Non-pigmented ciliary epithelial cell (primary cell): ENCODE measurements at places on chromosomes 5 and 9.

GRCh38 chr9:2720179-2720654, 2.9 kb downstream of the KCNV2 start:
- DNase-seq, result no peak

DNA sequence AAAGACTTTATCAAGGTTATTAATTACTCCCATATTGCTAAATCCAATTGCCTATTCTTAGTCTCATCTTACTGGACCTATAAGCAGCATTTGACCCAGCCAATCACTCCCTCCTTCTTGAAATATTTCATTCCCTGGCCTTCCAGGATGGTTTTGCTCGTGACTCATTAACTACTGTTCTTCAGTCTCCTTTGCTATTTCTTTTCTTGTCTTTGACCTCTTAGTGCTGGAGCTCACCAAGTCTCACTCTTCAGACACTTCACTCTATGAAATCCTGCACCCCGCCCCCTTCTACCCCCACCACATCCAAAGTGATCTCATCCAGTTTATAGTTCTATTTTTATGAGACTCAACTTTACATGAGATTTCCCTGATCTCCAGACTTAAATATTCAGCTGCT, 803.1 kb upstream of the WWC1 start:
- no peak for DNase-seq

DNA sequence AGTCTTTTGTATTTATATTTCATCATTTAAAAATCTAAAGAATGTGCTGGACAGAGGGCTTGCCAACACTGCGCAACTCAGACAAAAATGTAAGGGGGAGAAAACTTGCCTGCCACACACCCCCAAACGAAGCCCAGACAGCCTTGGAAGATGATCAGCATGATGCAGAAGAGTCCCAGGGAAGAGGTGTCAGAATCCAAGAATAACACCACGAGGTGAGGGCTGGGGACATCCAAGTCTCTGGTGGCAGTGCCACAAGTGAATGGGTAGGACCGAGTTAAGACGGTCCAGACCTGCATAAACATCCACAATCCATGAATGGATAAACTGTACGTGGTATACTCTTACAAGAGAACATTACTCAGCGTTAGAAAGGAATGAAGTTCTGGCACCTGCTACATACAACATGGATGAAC, 10.4 kb downstream of the EPB41L4B start:
- DNase-seq, result no peak

DNA sequence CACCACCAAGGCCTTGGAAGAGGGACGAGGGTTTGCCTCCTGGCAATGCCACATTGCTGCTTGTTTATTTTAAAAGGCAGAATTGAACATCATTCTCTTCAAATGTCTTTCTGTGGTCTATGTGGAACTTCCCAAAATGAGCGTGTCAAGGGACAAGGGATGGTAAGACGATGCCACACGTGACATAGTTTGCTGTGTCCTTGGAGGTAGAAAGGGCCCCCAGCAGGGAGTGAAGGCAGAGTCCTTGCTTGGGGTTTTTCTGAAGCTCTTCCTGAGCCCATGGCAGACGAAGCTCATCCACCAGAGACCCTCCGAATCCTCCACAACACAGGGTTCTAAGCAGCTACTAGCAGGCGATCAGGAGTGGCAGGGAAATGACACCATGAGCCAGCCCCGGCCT, 28.3 kb downstream of the PRRX2 start:
- DNase-seq, result no peak

GRCh38 chr5:172079876-172080275, 73.4 kb upstream of the FBXW11 start:
- no peak for DNase-seq

DNA sequence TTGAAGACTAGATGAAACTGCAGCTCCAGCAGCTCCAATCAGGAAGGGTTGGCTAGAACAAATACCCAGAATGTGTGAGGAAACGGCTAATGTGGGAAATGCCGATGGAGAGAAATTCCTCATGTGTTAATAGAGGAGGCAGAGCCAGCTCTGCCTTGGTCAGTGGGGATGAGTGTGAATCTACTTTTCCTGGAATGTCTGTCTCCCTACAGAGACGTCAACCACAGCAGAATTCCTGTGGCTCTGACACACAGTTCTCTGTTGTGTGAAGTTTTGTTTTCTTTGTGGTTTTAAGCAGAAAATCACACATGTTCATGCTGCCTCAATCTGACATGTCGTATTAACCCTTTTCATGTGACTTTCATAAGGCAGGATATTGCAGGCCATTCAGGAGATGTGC, 476.6 kb upstream of the WWC1 start:
- DNase-seq, result peak; percentile 98

DNA sequence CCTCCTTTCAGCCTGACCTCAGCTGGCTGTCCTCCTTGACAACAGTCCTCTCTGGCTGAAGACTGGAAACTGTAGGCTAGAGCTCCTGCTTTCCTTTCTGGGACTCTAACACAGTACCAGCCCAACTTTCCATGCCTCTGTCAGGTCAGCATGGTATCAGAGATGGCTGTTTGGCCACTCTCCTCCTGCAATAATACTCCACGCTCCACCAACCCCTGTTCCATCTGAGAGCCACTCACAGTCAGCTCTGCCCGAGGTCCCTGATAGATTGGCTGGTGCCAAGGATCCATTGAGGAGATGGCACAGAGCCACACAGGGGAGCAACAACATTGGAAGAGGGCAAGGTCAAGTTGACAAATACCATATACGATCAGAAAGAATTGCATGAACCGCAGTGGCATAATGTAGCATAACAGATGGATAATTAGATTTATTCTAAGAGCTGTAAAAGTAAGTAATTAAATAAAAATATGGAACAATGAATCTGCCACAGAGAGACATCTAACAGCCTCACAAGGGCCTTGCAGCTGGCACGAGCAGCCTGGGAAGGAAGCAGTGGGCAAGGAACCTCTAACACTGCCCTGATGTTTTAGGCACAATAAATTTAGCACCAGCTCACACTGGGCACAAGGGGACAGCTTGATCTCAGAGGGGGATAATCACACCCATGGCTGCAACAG, 94.3 kb upstream of the LRRTM2 start:
- no peak for DNase-seq

GRCh38 chr5:75993643-75994520, 89.3 kb upstream of the SV2C start:
- DNase-seq, result no peak

DNA sequence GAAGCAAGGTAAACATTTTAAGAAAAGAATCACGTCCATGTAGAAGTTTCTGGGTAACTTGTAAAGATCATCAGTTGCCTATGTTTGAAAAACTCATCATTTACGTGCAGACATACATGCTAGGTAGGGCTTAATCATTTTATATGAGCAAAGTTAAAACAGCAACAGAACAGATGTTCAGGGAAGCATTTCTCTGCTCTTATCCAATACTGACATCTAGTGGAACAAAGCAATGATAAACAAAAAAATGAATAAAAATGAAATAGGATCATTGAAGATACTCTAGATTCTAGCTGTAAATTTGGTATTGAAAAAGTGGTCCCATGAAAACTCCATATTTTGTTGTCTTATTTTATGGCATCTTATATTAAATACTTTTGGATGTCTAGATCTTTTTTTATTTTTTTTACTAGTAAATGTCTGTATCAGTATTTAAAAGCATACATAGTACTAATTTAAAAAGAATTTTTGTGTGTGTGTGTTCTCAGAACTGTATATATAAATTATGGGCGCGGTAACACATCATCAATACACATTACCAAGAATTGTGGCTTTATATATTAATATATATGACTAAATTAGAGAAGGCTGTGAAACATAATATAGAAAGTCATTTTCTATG, 1050.2 kb downstream of the CDH12 start:
- no peak for DNase-seq

GRCh38 chr5:157596487-157596886, 20.9 kb upstream of the ADAM19 start:
- no peak for DNase-seq

- DNase-seq, result no peak
Observed at GRCh38 chr5:102991802-102992201, 128.1 kb downstream of the GIN1 start.

- DNase-seq, result no peak
Observed at GRCh38 chr5:86875539-86875938, 257.8 kb downstream of the COX7C start.

DNA sequence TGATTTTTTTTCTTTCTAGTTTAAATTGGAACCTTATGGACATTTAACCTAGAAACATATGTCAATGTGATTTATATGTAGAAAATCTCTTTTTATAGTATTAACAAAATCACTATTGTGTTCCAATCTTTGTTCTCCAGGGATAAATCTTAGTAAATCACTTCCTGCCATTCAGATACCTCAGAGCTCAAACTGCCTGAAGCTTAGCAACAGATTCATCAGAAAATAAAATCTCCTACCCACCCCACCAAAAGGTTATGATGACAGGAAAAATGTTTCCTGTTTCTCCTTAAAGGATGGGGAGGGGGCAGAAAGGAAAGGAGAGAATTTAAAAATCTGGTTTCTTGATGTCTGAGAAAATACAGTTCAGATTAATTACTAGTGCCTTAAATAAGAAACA, 105.0 kb upstream of the TUT7 start:
- DNase-seq, result no peak

DNA sequence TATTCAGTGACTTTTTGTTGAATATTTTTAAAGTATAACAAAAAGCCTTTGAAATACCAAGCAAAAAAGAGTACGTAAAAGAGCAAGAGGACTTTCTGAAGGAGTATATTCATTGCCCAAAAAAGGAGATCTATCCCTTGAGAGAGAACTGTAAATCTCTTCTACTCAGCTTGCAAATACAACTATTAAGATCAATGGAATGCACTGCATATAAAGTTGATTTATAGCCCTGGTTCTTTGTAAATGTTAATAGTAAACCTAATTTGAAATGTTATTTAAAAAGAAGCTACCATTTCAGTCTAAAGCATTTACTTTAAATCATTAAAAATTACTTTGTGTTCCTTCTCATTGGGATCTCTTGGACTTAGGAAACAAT, 168.1 kb downstream of the PDE4D start:
- DNase-seq, result no peak

DNA sequence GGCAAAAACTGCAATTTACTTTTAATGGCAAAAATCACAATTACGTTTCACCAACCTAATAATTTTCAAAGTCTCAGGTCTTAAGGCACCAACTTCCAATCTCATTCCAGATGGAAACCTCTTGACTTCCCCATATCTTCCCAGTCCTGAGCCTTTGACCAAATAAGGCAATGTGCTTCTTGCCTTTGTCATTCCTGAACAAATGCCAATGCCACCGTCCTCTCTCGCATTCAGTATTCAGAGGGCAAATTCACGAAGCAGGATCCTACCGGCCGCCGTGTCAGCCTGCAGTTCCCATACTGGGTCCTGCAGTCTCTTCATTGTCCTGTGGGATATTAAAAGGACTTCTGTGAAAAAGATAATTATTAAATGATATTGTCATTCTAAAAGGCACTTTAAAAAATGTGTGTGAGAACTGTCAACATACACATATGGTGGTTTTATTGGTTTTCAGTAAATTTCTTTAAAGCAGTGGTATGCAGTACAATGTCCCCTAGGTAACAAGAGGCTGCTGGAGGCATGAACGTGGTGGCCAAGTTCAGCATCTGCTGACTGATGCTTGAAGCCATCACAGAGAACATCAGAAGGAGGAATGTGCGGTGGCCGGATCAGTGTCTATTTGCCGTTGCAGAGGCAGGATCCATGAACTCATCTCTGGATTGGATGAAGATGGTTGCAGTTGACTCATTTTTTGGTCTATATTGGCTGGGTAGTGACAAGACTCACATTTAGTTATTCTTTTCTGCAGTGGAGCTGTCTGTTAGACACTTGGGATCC, 101.4 kb upstream of the IRX4 start:
- DNase-seq, result no peak

DNA sequence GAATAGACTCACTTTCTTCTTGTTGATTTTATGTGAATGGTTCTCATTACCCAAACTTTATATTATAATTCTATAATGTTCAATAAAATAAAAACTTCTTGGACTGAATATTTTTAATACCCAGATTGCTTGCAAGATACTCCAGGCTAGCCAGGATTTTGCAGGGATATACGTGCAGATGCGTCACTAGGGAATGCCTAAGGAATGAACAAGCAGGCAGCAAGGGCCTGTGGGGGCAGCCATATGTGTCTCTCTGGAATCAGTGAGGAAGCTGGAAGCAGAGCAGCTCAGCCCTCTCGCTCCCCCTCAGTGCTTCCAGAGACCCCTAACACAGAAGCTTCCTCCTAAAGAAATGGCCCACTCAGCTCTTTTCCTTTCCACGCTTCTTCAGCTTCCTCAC, 457.4 kb downstream of the CCDC171 start:
- DNase-seq, result no peak

GRCh38 chr5:114859438-114859735, 310.3 kb downstream of the TRIM36 start:
- no peak for DNase-seq

GRCh38 chr9:133182151-133182550, 18.4 kb upstream of the GBGT1 start:
- DNase-seq, result no peak

- no peak for DNase-seq
Observed at GRCh38 chr5:134111741-134112647, 2.5 kb upstream of the TCF7 start.

DNA sequence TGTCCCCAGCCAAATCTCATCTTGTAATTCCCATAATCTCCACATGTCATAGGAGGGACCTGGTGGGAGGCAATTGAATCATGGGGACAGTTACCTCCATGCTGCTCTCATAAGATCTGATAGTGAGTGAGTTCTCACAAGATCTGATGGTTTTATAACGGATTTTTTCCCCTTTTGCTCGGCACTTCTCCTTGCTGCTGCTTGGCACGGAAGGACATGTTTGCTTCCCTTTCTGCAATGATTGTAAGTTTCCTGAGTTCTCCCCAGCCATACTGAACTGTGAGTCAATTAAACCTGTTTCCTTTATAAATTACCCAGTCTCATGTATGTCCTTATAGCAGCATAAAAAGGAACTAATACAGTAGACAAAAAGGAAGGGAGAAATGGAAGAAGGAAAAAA, 76.7 kb upstream of the CCNG1 start:
- no peak for DNase-seq

GRCh38 chr9:78035383-78035993, 3.9 kb upstream of the GNAQ start:
- DNase-seq, result no peak

GRCh38 chr5:163943546-163943945, 438.1 kb downstream of the MAT2B start:
- no peak for DNase-seq

GRCh38 chr5:172530406-172530805, 76.1 kb upstream of the SH3PXD2B start:
- DNase-seq, result no peak

GRCh38 chr5:160641405-160641804, 210.6 kb downstream of the ATP10B start:
- DNase-seq, result no peak

DNA sequence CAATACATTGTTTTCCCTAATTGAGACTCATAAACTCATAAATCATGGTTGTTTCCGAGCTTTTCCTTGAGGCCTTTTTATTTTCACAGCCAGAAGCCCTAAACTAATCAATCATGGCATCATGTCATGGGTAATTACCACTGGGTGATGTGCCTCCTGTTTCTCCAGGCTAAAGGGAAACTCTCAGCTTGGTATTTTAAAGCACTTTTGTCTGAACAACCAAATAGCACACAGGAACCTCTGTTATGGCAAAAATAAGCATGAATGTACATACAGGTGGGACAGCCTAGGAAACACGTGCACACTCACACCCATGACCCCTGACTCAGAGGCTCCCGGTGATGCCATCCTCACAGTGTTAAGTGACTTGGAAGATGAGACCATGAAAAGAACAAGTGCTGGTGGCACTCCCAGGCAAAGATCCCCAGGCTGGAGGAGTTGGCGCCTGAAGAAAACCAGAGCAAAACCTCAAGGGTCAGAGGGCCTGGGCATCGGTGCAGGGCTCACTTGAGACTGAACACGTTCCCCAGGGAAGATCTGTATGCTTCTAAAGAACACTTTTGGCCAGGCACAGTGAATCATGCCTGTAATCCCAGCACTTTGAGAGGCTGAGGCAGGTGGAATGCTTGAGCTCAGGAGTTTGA, 154.3 kb downstream of the ROR2 start:
- DNase-seq, result no peak
